HS-5 (cell line): ENCODE measurements at places on chromosomes 5 and 9.

DNA sequence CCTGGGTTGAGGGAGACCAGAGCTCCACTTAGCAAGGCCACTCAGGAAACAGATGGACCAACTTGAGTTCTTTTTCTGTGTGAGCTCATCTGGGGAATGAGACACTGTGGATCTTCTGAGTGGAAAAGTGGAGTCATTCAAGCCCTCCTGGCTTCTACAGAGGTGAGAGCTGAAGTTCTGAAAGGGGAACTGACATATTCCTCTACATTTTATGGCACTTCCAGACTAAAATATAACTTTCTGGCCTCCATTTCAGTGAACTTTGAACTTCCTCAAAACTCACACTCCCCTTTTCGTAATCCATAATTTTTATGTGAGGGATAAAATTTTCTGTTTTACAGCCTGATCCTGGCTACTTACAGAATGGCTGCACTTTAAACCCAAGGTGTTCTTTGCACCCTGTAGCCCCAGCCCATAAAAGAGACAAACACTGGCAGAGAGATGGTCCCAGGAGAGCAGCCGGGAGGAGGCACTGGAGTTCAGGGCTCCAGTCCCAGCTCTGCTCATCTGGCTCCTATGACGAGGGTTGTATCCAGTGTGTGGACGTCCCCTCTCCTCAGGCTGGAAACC, 10.8 kb downstream of the SPAAR start:
- DNase-seq, result no peak

- DNase-seq, result peak; percentile 45
These were observed 90.2 kb downstream of the HACD4 start for GRCh38 chr9:20941174-20941690.

- no peak for DNase-seq
These were observed 23.8 kb downstream of the ALG2 start for GRCh38 chr9:99197987-99198386.

- DNase-seq, result no peak
These were observed 332.0 kb downstream of the MLLT3 start for GRCh38 chr9:20290257-20290656.

- DNase-seq, result no peak
These were observed 358.2 kb downstream of the MTRR start for GRCh38 chr5:8227112-8227511.
